ENCODE measurements at places on chromosomes 7 and 10.

DNA sequence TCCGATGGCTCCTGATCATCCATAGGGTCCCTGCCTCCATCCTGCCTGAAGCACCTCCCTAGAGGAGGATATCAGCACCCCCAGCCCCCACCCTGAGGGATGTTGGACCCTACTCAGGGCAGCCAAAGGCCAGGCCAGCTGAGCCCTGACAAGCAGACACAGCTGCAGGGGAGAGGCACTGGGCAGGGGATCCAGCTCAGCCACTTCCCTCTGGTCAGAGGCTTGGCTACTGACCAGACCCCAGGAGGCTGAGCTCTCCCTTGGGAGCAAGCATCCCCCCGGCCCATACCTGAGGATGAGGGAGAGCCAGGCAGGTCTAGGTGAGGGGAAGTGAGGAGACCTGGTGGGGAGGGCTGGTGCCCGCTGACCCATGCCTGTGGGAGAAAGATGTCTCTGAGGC is 6.6 kb downstream of the LDB3 start:
- no peak for DNase-seq

GRCh38 chr10:3482200-3482993 is 302.6 kb downstream of the KLF6 start:
- DNase-seq: no peak

- DNase-seq: no peak
Measured at GRCh38 chr10:78255796-78256638, 222.4 kb downstream of the RPS24 start.

- no peak for DNase-seq
Measured at GRCh38 chr10:78314651-78315050, 281.0 kb downstream of the RPS24 start.

DNA sequence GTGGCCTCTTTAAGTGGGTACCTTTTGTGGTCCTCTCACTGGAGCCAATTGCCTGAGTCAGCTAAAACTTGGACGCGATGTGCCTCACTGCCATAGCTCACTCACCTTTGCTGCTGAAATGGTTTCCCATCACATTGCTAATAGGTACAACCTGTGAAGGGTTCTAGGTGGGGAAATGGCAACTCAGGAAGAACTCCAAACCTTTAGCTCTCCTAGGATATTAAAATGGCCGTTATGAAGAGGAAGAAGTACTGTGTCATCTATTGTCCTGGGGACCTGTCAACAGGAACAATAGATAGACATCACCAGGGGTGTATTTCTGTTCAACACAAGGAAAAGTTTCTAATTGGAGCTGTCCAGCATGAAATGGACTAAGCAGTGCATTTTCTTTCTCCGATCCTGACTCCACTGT is 1.2 kb upstream of the ZNF655 start:
- no peak for DNase-seq

GRCh38 chr7:29255199-29255878 is 60.8 kb downstream of the CHN2 start:
- no peak for DNase-seq

DNA sequence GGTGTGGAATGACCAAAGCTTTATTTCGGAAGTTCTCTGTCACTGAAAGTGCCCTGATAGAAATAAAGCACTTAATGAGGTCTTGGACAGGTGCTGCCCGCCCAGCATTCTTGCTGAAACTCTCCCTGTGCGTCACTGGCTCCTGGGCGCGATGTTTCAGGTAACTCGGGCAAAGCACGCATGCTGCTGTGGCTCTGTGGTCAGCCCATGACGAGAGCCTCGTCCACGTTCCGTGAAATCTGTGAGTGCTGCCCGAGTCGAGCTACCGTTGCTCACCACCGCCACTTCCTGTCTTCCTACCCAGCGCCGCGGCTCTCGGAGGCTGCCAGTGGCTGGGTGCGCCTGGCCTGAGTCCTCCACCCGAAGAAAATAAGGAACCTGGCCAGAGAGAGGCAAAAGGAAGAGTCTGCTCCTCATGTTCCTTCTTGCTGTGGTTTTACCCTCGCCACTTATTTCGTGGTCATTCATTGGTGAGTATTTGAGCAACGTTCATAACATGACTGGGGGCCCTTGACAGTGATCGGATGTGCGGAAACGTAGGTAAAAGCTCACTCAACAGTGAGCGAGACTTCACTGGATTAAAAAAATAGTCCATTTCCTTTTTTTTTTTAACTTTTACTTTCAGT is 95.5 kb downstream of the MAP3K8 start:
- DNase-seq: peak; percentile 56

DNA sequence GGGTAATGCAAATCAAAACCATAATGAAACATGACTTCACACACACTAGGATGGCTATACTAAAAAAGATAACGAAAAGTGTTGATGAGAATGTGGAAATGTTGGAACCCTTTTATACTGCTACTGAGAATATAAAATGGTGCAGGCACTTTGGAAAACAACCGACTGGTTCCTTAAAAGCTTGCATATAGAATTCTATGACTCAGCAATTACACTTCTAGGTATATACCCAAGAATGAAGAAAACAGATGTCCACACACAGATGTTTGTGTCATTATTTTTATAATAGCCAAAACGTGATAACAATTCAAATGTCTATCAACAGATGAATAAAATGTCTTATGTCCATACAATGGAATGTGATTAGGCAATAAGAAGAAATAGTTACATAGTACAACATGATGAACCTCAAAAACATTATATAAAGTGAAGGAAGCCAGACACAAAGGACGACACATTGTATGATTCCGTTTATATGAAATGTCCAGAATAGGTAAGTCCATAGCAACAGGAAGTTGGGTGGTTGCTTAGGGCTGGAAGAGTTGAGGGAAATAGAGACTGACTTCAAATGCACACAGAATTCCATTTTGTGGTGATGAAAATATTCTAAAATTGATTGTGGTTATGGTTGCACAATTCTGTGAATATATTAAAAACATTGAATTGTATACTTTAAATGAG is 148.3 kb upstream of the PHYHIPL start:
- no peak for DNase-seq

- DNase-seq: no peak
Measured at GRCh38 chr10:21919906-21920305, 83.6 kb downstream of the DNAJC1 start.

- DNase-seq: no peak
Measured at GRCh38 chr7:36309716-36310115, 79.9 kb upstream of the ANLN start.

- DNase-seq: no peak
Measured at GRCh38 chr7:33563651-33564050, 341.7 kb upstream of the BMPER start.

DNA sequence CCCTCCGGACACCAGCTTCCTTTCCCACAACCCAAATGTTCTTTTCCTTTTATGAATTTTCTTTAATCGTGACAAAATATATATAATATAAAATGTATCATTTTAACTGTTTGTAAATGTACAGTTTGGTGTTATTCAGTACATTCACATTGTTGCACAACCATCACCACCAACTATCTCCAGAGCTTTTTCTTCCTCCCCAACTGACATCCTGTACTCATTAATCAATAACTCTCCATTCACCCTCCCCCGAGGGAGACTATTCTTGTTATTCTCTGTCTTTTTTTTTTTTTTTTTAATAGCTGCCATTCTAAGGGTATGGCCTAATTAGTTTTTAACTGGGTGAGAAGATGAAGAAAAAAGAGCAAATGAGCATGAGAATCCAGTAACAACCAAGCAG is 30.6 kb upstream of the ITGB1 start:
- no peak for DNase-seq

DNA sequence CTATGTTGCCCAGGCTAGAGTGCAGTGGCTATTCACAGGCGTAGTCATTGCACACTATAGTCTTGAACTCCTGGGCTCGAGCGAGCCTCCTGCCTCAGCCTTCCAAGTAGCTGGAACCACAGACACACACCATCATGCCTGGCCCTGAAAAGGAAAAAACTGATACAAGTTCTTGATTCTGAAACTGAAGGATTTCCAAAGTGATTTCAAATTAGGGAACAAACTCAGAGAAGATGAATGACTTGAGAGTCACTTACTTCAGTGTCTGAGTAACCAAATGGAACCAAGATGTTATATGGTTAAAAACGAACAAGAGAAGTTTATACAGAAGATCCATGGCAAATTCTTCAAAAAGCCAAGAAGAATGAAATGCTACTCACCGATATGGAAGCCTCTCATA is 14.4 kb downstream of the CWF19L1 start:
- no peak for DNase-seq

DNA sequence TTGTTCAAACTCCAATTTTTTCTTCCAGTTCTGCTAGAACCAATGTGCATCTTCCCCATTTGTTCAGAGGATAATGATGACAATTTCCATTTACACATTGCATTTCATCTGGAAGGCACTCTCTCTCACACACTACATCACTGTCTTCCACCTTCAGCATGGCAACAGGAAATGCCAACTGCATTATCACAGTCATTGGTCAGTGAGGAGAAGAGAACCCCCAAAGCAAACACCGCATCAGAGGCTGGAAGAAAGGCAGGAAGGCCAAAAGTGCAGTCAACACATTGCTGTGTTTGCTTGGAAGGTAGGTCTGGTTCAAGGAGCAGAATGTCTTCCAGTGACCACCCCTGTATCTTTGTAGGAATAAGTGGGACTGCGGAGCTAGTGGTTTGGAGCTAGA is 192.2 kb upstream of the RHOBTB1 start:
- DNase-seq: no peak

GRCh38 chr10:45377321-45377720 is 3.3 kb downstream of the ALOX5 start:
- DNase-seq: no peak

- DNase-seq: no peak
Measured at GRCh38 chr10:100807241-100807951, 62.0 kb downstream of the PAX2 start.

DNA sequence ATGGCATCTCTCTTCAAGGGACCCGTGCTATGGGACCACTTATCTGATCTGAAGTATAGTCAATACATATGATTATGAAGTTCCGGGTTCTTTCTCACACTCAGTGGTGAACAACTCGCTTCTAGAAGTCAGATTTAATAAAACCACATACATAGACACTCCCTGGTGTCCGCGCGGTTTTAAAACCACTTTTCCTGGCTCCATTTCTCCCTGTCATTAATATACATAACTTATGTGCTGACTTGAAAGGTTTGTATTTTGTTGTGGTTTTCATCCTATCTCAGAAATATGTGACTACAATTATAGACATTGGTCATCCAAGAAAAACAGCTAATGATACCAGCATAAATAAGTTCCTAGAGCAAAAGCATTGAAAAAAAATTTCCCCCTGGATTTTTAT is 34.0 kb downstream of the SVIL start:
- no peak for DNase-seq

GRCh38 chr10:26946102-26946811 is 85.5 kb upstream of the ABI1 start:
- no peak for DNase-seq

- no peak for DNase-seq
Measured at GRCh38 chr10:89238956-89239644, 12.5 kb downstream of the LIPA start.

GRCh38 chr10:62583876-62584615 is 209.9 kb downstream of the ZNF365 start:
- no peak for DNase-seq

DNA sequence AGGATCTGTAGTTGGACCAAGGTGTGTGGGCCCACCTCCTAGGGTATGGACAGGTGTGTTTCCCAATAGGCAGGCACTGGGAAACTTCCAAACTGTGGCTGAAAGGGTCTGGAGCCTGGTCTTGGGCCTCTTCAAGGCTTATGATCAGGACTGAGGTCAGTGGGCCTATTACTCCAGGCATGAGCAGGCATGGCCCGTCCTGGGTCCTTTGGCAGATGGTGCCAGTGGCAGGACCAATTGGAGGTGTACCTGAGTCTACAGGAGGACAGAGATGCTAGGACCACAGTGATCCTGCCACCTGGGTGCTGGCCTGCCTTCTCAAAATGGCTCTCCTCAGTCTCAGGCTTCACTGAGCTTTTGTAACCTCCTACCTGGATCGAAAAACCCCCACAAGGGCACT is 95.4 kb downstream of the RAB18 start:
- no peak for DNase-seq

GRCh38 chr10:96280859-96281258 is 9.5 kb upstream of the BLNK start:
- DNase-seq: no peak

GRCh38 chr7:41624818-41625217 is 78.1 kb downstream of the INHBA start:
- no peak for DNase-seq

DNA sequence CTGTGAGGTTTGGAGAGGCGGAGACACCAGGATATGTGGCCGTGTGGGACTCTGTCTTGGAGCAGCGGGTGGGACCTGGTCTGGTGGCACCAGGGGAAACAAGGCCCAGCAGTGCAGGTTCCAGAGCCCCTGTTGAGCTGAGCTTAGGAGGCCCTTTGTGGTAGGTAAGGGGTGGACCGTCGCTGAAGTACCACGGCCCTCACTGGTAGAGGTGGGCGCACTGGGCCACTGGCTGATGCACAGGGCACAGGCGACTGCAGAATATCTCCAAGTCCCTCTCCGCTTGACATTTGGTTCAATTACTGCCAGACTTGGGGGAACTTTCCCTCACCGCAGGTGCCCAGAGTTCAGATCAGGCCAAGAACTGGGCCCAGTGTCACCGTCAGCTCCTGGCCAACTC is 27.3 kb downstream of the DOCK1 start:
- no peak for DNase-seq

DNA sequence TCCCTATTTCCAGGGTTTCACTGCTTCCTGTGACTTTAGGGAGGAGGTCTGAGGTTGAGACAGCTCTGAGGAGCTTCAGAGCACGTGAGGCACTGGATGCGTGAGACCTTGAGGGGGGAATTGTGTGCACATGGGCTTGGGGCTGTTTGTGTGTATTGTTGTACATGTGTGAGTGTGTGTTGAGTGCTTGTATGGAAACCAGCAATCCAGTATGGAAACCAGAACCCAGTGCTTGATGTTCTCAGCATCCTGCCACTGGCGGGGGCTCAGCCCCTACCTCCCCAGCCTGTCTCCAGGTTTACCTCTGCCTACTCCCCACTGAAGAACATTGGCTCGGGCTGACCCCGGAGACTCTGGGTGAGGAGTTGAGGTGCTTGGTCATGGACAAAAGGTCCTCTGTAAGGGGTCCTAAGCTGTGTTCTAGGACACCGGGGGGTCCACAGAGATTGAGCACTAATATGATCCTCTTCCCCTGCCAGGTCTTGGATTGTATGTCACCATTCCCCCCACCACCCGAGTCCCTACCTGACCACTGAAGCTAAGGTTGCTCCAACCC is 20.8 kb downstream of the SFTPD start:
- no peak for DNase-seq

Measured in stimulated activated CD8-positive, alpha-beta memory T cell treated with anti-CD3 and anti-CD28 coated beads, Interleukin-4, amount 100 ng/mL, for 1 hour (primary cell).